ENCODE measurements at places on chromosomes 5 and 9.

GRCh38 chr5:140342896-140343295, 3.5 kb downstream of the HBEGF start:
- DNase-seq: no peak

DNA sequence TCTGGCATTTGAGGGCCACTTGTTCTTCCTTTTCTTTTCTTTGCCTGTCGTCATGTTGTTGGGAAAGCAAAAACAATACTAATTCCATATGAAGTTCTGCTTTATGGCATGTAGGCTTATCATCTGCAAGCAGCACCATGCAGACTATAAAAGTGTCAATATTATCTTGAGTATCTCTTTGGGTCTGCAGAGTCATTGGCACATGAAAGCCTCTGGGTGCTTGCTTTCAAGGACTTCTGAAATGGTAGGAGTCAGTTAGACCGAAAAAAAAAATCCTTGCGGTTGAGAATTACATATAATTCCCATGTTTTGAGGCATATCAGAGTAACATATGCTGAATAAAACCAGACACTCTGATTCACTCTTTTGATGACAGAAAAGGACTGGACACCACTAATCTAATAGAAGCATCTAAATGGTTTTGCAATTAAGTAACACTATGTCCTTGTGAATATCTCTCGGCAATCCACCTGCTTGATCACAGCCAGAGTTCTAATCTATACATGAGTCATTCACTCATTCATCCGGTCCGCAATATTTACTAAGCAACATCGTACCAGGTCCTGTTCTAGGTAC, 44.4 kb downstream of the GNAQ start:
- no peak for DNase-seq

GRCh38 chr5:161513942-161514341, 32.6 kb downstream of the GABRB2 start:
- DNase-seq: no peak

DNA sequence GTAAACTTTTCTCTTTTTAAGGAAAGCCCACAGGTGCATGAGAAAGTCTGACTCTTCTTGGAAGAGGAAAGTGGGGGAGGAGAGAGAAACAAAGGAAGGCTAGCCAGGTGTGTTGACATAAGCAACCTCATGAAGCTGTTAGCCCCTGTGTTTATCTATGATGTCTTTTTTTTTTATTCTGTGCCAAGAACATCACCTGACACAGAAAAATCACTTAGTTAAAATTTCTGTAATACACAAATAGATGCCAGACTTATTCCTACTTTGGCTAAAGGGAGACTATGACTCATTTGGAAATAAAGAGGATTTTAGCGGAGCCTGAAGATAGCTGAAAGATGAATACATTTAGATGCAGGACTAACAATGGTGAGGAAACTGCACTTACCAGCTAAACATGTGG, 58.3 kb downstream of the BAAT start:
- no peak for DNase-seq

DNA sequence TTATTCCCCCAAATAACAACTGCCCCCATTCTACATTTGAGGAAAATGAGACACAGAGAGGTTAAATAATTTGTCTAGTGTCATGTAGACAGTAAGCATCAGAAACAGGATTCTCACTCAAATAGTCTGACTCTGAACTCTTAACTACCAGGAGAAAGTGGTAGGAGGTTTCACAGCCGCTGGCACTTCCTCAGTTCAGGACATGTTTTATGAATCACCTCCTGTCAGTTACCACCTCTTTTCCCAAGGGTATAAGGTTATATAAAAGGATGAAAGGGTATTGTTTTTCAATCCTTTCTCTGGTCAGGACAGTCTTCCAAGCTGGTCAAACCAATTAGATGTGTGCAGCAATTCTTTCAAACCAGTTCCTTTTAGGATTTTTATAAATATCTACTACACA, 52.1 kb downstream of the TSSK1B start:
- no peak for DNase-seq

Data from GM23338 (cell line).